ENCODE measurements at places on chromosomes 6 and 20. TPM values are rescaled to one million over a fixed set of nuclear protein-coding genes. Genes with fewer than 3 reads are reported as not detected.

SYCP2L gene
- 0.37 TPM for total RNA-seq

POM121L2 gene
- not detected for total RNA-seq

- no peak for DNase-seq
Measured at GRCh38 chr6:137968455-137968804, 101.4 kb downstream of the TNFAIP3 start.

GRCh38 chr6:45009576-45009975 lies 318.6 kb upstream of the RUNX2 start:
- DNase-seq: no peak

DNA sequence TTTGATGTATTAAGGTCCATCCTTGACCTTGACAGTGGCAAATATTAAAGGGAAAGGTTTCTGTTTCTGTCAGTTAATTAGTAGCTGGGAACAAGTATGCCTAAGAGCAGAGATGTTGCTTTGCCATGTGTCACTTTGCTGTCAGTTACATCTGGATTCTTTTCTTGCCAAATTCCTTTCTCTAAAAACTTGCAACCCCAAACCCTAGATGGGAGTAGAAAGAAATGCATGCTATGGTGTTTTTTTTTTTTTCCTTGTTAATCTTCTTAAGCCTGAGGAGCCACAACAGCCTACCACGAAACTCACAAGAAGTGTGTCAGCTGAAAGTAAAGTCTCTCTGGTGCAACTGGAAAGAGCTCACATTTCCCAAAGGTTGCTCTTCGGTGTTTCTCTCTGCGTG lies 18.0 kb upstream of the CLDN20 start:
- no peak for DNase-seq

DNA sequence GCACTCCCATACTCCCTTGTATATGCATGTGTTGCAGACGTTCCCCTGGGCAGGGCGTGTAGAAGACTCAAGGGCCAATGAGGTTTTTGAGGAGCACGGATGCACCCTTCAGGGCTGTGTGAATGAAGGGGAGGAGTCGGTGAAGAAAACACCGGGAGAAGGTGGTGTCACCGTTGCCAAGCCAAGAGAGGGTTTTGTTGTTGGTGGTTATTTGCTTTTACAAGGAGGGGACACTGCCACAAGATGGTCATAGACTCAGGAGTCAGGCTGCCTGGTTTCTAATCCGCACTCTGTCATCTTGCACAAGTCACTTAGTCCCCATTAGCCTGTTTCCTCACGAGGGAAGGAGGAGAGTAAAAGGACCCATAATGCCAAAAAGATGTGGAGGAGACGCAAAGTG lies 124.0 kb downstream of the PXDC1 start:
- DNase-seq: no peak

DNA sequence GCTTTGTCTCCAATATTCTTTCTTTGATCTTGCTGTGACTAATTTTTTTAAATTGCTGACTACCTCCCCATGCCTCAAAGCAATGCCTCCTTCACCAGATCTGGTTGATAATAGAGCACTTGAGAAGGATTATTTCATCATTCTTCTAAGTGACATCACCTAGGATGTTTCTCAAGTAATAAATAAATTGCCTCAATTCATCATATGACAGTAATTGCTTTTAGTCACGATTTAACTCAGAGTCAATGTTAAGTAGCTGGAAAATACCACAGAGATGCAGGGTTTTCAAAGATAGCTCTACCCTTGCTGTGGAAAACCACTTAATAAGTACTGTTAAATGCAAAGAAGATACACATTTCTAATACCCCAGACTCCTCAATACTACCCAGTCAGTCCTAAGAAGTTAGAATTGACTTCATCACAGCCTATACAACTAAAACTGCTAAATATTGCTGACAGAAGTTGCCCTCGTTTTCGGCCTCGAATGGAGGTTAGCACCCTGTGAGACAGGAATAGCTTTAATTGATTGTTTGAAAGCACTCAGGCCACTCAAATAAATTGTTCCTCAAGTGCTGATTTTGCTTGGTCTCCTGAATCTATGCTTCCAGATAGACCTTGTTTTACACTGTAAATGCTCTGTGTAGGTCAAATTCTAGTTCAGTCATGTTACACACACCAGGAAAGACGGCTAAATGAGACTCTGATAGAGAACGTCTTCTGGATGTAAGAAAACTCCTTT lies 640.6 kb upstream of the CHD6 start:
- DNase-seq: no peak

- DNase-seq: no peak
Measured at GRCh38 chr6:169579407-169580111, 122.3 kb downstream of the WDR27 start.

- no peak for DNase-seq
Measured at GRCh38 chr6:146544616-146545182, 1.1 kb downstream of the RAB32 start.

DNA sequence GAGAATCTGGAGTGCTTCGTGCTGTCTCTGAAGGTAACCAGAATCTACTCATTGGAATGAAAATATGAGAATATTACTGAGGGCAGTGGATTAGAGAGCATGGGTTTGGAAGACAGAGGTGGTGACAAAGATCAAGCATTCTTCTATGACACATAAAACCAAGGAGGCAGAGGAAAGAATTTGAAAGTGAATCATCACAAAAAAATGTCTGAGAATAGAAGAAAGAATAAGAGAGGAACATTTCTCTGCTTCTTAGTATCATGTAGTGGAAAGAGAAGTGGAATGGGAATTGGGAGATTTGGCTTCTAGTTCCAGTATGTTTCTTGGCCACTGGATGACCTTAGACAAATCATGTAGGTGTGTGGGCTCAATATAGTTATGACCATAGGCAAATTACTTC lies 474.0 kb downstream of the TFAP2B start:
- DNase-seq: no peak
